NCI-H1694 (cell line): ENCODE measurements at places on chromosomes 2 and 18.

DNA sequence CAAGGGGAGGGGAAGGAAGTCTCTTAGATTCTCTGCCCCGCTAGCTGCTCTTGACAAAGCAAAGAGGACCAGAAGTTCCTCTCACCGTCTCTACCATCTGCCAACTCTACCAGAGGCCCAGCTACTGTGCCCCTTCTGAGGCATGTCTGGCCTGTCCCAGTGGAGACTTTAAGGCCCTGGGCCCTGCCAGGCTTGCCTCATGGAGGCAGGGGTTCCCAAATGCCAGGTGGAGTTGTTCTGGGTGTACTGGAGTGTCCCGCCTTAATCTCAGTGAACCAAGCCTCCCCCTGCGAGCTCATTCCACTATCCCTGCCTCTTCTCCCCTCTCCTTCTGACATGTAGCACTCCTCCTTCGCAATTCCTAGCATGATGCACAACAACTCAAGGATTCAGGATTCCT, 2.2 kb downstream of the HOXD12 start:
- no peak for DNase-seq

DNA sequence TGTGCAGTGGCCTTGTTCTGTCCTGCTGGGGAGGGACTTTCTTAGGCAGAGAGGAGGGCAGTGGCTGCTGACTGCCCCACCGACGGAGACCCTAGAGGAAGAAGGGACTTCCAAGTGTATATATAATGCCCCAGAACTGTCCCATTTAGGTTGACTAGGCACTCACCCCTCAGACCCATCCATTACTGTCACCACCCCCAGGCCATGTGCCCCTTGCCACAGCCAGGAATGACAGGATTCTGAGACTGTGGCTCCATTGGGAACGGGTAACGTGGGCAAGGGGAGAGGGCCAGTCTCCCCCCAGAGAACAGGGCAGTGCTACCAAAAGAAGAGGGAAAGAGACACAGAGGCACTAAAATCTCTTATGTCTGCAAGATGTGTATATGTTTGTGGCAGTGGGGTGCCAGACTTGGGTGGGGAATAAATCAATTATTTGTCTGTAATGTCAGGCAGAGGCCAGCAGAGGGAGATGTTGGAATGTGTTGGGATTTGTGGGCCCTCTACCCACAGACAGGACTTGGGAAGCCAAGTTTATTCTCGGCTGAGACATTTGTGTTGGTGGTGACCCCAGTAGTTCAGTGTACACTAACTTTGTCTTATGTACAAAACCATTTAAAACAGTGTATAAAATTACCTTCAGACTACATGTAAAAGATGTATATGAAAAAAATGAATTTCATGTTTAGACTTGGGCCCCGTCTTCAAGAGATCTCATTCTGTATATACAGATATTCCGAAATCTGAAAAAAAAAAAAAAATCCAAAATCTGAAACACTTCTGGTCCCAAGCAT, 24.0 kb upstream of the TMEM37 start:
- peak; percentile 62 for DNase-seq

DNA sequence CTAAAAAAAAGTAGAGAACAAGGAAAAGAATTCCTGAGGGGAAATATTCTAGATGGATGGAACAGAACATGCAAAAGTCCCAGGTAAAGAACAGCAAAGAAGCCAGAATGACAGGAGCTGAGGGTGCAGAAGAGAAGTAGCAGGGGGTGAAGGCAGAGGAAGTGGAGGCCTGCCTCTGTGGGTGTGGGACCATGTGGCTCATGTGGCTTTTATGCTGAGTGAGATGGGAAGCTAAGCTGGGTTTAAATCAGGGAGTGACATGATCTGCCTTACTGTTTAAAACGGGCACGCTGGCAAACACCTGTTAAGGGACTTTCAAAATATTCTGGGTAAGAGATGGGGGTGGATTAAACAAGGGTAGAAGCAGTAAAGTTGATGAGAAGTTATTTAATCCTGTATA, 40.0 kb downstream of the GKN2 start:
- DNase-seq: no peak

- DNase-seq: no peak
Observed at GRCh38 chr2:187532333-187533120, 21.7 kb downstream of the TFPI start.

DNA sequence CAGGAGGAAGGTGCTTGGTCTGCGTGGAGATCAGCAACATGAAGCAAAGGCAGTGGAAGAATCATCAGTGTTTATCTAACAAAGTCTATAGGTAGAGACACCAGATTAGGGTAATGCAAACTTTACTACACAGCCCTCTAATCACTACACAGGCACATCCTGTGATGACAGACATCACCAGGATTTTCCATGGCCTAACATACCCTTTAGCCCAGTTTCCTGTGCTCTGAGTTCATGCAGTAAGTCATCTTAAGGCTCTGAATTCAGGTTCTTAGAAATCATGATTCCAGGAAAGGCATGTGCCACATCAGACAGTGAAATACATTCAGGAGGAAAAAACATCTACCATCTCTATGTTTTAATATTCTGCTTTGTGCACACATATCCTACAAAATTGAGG, 708.5 kb upstream of the SLC8A1 start:
- no peak for DNase-seq

DNA sequence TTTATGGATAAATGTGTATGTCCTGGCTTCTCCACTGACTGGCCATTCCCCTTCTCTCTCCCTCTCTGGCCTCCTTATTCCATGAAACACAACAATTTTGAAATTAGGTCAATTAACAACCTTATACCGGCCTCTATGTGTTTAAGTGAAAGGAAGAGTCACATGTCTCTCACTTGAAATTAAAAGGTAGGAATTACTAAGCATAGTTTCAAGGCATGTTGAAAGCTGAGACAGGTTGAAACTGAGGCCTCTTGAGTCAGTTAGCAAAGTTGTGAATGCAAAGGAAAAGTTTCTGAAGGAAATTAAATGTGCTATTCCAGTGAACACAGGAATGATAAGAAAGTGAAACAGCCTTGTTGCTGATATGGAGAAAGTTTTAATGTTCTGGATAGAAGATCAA, 69.7 kb downstream of the ADAM23 start:
- no peak for DNase-seq

GRCh38 chr2:232667989-232668583, 29.0 kb upstream of the GIGYF2 start:
- no peak for DNase-seq

- no peak for DNase-seq
Observed at GRCh38 chr18:69770238-69770637, 177.4 kb downstream of the CD226 start.

GRCh38 chr2:42804891-42805290, 12.5 kb upstream of the HAAO start:
- DNase-seq: no peak

GRCh38 chr2:68193787-68194372, 36.2 kb downstream of the PNO1 start:
- DNase-seq: no peak

DNA sequence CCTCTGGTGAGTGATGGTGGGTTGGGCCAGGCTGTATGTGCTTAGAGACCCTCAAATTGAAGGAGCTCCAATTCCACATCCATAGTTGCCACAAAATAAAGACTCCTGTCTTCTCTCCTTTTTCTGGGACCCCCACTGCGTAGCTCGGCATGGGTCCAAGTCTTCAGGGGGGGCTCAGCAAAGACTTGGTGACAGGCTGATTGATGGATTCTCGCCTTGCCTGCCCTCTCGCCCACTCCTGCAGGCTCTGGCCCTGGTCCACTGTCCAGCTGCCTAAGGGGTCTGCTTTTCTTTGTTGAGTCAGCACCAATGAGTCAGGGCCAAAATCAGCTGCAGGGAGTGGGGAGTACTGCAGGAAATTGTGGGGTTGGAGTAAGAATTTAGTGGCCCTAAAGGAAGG, 21.5 kb downstream of the RPL37A start:
- DNase-seq: no peak

DNA sequence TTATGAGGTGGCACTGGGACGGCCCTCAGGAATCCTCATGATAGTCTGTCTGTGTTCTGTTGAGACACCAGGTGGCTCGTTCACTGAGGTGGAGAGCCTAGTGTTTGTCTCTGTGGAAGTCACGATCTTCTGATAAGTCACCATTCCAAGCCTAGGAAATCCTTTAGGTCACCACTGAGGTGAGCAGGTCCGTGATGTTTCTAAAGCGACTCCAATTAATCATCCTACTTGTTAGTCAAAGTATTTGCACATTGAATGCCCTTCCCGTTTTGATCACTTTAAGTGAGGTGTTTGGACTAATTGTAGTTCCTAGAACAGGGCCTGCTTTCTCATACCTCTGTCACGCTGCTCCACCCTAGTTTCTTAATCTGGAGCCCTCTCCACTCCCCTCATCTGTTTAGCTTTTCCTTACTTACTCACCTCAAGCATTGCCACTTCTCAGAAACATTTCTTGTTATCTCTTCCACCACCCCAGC, 28.0 kb upstream of the DSG3 start:
- no peak for DNase-seq

GRCh38 chr18:21496277-21496835, 104.1 kb downstream of the ESCO1 start:
- no peak for DNase-seq

- DNase-seq: no peak
Observed at GRCh38 chr2:167478196-167478595, 589.9 kb downstream of the XIRP2 start.

DNA sequence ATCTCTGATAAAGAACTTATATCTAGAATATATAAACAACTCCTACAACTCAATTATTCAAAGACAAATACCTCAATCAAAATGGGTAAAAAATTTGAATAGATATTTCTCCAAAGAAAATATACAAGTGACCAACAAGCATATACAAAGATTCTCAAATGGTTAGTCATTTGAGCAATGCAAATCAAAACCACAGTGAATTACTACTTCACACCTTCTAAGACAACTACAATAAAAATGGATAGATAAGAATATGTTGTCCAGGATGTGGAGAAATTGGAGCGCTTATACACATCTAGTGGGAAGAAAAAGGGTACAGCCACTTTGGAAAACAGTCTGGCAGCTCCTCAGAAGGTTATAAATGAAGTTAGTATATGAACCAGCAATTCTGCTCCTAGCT, 332.9 kb downstream of the TGIF1 start:
- DNase-seq: no peak

DNA sequence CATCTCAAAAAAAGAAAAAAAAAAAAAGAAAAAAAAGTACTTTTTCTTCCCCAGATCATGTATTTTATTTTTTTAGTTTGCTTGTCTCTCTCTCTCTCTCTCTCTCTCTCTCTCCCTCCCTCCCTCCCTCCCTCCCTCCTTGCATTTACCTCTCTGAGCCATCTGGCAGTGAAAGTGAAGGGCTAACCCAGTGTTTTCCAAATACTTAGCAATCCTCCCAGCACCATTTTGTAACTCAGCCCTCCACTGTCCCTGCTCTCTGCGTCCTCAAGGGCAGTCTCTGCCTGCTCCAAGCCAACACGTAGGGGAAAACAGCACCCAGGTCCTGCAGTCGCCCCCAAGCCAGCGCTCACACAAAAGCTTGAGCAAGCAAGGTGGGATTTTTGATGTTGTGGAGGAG, 19.6 kb upstream of the TEX44 start:
- no peak for DNase-seq

DNA sequence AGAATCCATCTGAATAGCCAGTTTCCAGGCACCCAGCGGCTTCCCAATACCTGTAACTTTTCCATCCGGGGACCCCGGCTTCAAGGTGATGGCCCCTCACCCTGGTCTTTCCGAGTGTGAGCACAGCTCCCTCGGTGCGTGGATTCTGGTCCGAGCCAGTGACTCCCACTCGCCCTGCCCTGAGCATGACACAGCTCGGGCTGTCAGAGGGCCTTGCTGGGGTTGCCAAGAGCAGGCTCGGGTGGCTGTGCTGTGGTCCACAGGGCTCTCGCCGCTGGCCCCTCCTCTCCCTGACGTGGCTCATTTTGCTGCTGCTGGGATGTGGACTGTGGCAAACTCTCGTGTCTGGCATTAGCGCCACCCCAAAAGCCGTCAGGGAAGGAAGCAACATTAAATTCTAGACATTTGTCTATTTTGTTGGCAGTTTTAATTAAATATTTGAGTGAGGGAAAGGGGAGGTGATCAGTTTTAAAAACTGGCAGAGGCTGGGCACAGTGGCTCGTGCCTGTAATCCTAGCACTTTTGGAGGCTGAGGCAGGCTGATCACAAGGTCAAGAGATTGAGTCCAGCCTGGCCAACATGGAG, 5.6 kb upstream of the ESPNL start:
- DNase-seq: no peak

- DNase-seq: no peak
Observed at GRCh38 chr2:120312076-120312475, 33.9 kb upstream of the INHBB start.

- no peak for DNase-seq
Observed at GRCh38 chr18:76367168-76368125, 127.6 kb downstream of the ZNF516 start.
